ENCODE measurements at places on chromosomes 2 and 18. TPM values are rescaled to one million over a fixed set of nuclear protein-coding genes. Genes with fewer than 3 reads are reported as not detected.

DNA sequence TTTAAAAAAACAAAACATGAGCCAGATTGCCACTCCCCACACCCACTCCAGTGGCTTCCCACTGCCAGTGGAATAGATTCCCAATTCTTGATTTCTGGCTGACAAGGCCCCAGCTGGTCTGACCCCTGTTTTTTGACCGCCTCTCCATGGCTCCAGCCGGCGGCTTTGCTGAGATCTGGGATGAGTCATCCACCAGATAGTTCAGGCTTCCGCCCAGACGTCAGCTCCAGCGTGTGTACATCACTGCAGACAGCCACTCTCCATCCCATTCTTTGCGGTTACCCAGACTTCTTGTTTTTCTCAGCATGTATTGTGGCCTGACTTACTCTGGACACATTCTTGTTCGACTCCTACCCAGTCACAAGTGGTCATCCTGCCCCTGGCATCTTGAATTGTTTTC is 227.9 kb downstream of the GBX2 start:
- peak overlapping the region; percentile 88 for H3K27ac ChIP-seq
- no peaks in the 10 kb centered on the region for H3K36me3 ChIP-seq
- H3K4me3 ChIP-seq: no peak overlapping the region
- H3K4me1 ChIP-seq: peaks cover 19% of the 10 kb centered on the region
- peak; percentile 99 for DNase-seq
- no peaks in the 10 kb centered on the region for H3K27me3 ChIP-seq

DNA sequence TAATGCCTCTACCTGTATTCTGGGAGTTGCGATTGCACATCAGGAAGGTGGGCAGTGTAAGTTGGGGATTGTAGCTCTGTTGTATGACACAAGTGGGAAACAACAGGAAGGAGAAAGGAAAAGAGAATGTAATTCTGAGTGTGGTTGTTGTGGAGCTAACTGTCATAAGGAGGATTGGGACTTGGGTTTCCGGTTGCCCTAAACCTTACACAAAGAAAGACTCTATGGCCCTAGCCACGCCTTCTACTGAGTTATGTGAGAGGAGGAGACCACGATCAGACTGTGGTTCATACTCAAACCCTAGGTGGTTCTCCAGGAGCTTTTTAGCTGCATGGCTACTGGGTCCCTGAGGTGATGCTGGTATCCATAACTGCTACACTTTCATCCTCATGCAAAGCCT is 86.5 kb downstream of the TANC1 start:
- no peaks in the 10 kb centered on the region for H3K27me3 ChIP-seq
- H3K36me3 ChIP-seq: no peaks in the 10 kb centered on the region
- no peak overlapping the region for H3K4me3 ChIP-seq
- no peak for DNase-seq

GRCh38 chr2:152064001-152064400 is 34.8 kb downstream of the CACNB4 start:
- H3K27me3 ChIP-seq: peaks cover 69% of the 10 kb centered on the region
- H3K4me3 ChIP-seq: no peak overlapping the region
- no peaks in the 10 kb centered on the region for H3K36me3 ChIP-seq
- no peak for DNase-seq
- peaks cover 14% of the 10 kb centered on the region for H3K4me1 ChIP-seq

DNA sequence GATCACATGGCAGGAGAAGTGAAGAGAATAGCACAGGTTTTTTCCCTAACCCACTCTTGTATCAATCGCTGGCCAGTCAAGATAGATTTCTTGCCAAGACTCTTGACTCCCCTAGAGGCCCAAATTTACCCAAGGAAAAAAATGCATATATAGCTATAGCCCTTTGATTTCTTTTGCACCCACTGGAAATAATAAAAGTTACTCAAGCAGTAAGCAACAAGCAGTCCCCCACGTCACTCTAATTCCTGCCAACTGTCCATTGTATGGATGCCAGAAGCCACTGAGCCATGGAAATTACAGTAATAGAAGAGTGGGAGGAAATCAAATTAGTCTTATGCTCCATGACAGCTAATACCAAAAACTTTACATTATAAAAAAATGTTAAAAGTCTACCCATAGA is 125.3 kb upstream of the SLC39A10 start:
- H3K4me1 ChIP-seq: peaks cover 47% of the 10 kb centered on the region
- H3K27me3 ChIP-seq: no peaks in the 10 kb centered on the region
- 0 out of 2 replicates have a peak overlapping the region, but pooled peaks have one; percentile 1 for H3K4me3 ChIP-seq
- DNase-seq: peak; percentile 68

ZNF532 gene
- 14.3 TPM for polyA plus RNA-seq

TRABD2A gene
- 3.8 TPM for polyA plus RNA-seq
